Aorta (tissue), 5 donors: ENCODE measurements at places on chromosomes 2 and 18. TPM values are rescaled to one million over a fixed set of nuclear protein-coding genes. Genes with fewer than 3 reads are reported as not detected.

- peaks cover 2% of the 10 kb centered on the region for H3K36me3 ChIP-seq
- peak overlapping the region; percentile 31 for H3K27ac ChIP-seq
- no peak overlapping the region for H3K4me3 ChIP-seq
- H3K4me1 ChIP-seq: peaks cover 2% of the 10 kb centered on the region
- DNase-seq: no peak
These were observed 6.2 kb downstream of the RAMP1 start for GRCh38 chr2:237865623-237866041.

DNA sequence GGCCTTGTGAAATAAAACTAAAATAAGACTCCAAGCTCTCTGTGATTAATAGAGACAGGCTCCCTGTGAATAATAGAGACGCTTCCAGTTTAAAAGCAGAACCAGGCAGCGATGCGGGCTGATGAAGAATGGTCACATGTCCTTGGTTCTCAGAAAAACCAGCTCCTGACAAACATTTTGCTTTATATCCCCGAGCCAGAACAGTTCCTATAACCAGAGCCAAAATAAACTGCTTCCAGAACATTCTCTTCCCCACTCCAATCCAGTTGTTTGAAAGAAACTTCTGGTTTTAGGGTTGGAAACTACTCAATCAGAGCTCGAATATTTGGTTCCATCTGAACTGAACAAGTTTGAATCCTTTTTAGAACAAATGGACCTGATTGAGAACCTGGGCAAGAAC lies 213.7 kb downstream of the TSN start:
- peak overlapping the region; percentile 32 for H3K27ac ChIP-seq
- H3K36me3 ChIP-seq: no peaks in the 10 kb centered on the region
- H3K4me3 ChIP-seq: peak overlapping the region; percentile 32
- H3K27me3 ChIP-seq: no peaks in the 10 kb centered on the region
- DNase-seq: no peak

DNA sequence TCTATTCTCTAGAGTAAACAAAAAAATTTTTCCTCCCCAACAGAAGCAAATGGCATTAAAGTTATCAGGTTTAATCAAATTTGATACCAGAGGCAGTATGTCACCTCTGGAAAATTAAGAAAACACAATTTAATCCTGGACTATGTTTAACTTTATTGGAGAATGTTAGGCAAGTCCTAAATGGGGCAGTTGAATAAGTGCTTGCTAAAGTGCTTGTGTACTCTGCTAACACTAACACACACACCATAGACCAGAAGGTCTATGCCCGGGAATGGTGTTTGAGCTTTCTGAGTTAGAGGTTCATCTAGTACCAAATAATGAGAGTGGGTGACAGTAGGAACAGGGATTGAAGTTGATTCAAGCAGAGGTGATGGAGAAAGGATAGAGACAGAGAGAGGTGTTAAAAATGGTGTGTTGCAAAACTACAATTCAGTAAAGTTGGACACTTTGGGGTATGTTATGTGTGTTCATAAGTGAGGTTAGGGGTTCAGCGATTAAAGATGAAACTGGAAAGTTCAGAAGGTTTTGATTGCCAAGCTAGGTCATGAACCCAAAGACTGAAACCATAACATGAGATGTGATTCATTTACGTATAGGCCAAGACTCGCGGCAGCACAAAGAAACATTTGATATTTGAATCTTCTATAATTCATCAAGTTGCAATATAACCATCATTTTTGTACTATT lies 40.5 kb upstream of the PEX13 start:
- DNase-seq: no peak
- no peaks in the 10 kb centered on the region for H3K36me3 ChIP-seq
- no peaks in the 10 kb centered on the region for H3K27me3 ChIP-seq
- no peak overlapping the region for H3K4me3 ChIP-seq

DNA sequence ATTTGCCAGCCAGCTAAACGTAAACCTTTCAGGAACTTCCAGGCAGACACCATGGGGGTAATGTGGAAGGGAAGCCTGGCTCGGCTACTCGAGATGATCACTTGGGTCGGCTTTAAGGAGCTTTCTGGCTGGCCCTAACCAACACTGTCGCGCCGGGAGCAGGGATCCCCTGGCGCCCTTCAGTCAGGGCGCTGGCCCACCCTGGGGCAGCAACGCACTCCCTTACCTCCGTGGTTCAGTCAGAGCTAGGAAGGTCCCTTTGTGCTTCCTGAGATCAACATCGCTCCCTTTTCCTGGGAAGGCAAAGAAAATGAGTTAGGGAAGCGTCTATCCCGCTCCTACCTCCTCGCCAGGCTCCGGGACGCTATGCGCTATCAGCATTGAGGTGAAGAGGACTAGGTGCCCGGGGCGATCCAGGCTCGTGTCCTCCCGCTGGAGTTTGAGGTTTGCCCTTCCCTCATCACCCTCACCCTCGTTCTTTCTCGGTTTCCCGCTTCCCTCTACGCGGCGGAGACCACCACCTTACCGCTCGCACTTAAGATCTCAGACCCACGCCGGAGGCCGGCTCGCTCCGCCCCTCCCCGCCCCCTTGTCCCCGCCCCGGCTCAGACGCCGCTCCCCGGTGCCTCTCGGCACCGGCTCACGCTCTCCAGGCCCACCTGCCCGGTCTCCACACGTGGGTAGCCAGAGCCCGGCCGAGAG lies 449 bp upstream of the ATRAID start:
- no peak for DNase-seq
- no peak overlapping the region for H3K27ac ChIP-seq
- H3K36me3 ChIP-seq: peaks cover 2% of the 10 kb centered on the region
- no peaks in the 10 kb centered on the region for H3K27me3 ChIP-seq
- peak overlapping the region; percentile 63 for H3K4me3 ChIP-seq
- no peaks in the 10 kb centered on the region for H3K4me1 ChIP-seq

DNA sequence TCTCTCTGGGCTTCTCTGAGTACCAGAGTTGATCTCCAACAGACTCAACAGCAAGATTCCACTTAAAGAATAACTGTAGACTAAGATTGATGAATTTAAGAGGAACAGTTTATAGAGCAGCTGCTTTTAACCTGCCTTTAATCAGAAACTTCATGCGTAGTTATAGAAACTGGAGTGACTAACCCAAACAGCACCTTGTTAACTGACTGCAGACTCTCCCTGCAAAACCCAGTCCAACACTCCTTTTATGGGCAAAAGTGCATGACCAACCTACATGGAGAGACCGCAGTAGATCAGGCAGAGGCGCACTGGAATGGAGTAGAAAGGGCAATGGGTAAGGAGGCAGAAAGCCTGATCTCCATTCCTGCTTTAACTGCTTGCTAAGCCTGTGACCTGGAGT lies 110.6 kb downstream of the NRP2 start:
- no peaks in the 10 kb centered on the region for H3K27me3 ChIP-seq
- H3K27ac ChIP-seq: no peak overlapping the region
- peaks cover 4% of the 10 kb centered on the region for H3K36me3 ChIP-seq

GTF2A1L gene
- not detected for total RNA-seq
